ACHN (cell line): ENCODE measurements at places on chromosomes 16 and 17.

DNA sequence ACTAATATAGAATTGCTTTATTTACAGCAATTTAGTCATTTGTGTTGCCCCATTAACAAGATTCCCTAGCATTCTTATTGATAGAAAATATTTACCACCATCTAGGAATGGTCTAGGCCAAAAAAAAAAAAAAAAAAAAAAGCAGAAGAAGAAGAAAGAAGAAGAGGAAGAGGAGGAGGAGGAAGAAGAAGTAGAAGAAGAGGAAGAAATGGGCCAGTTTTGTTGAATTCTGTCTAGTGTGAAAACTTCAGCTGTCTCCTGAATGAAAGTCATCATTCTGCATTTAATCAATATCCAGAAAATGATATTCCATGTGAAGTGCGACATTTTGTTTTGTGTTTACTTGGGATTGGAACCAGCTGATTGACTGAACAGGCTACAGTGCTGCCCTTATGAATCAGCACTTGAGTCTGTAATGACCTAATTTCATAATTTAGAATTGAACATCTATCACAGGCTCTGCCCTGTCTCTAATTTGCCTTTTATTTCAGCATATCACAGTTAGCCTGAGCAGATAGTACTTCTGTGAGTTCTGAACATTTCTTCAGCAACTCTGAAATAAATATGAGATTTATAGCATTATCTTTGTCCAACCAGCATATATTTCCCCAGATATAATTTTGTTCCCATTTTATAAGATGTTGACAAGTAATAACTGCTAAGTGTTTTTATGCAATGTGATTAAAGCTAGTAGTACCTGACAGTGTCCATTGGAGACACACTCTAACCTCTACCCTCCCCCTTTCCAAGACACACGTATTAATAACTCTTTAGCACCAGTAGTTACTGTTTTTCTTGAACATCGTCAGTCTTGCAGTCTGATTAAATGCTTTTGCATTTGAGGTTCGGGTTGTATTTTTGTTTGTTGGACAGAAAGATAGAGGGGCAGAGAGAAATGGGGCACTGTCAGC, 5.9 kb downstream of the ANKFN1 start:
- DNase-seq, result no peak

DNA sequence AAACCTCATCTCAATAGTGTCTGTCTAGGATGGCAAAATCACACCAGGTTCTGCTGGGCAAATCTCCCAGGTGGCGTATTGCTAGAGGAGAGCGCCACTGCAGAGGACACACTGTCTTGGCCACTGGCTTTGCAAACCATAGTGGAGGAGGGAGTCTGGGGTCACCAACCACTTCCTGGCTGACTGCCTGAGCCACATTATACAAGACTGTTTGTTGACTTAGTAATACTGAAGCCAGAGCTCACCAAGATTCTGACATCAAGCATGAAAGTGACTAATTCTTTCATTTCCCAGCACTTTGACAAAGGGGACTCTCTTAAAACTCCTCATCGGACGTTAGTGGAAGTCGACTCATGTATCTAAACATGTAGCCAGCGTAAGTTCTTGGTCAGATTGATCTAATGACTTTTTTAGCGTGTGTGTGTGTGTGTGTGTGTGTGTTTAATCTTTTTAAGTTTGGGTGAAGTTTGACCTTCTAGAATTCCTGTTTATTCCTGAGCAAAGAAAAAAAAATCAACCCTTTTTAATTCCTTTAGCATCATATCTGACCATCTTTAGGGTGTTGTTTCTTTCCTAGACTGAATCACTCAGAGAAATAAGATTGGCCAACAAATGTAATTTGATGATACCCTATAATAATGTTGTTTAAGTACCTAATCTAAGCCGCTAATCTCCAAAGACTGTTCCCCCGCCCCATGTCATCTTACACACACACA, 13.7 kb downstream of the PITPNC1 start:
- DNase-seq, result peak; percentile 58

DNA sequence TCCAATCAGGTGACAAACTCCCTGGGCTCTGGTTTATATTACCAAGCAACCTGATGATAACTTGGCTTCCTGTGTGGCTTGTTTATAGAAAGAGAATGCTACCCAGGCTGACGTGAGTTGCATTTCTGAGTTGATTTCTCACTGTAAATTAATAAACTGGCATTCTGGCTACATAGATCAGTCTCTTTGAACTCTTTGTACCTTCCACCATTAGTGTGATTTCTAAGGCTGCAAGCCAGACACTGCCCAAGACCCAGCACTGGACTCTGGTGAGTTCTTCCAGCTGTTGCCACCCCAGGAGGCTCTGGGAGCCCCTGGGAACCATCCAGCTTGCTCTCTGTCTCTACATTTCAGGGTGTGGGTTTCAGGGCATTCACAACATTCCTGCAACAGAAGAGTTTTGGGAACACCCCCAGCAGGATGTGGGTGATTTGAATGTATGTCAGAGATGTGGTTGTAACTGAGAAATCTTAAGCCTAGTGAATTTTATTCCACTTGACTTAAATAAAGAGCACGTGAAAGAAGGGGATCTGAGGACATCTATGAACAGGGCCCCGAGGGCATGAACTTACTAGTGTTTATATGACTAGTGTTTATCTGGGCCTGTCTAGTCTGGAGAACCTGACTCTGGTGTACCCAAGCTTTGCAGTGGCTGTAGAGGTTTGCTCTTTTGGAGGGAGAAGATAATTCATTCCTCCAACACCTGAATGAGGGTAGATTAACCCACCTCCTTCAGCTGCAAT, 30.3 kb upstream of the LRRC37A start:
- DNase-seq, result peak; percentile 32

DNA sequence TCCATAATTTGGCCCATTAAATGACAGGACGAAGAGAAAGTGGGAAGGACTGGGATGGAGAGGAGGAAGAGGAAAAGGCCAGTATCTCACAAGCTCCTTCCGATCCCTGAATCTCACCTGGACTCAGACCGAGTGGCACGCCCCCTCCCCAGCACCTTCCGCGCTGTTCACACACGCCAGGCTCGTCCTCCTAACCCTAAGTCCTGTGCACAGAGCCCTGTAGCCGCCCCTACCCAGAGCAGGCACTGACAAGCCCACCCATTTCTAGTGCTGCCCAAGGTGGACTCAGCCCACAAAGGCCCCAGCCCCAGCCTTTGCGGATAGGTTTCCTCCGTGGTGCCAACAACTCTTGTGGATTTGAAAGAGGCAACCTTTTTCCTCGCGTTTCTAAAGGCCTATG, 9.2 kb downstream of the HS3ST3B1 start:
- no peak for DNase-seq

GRCh38 chr16:80462917-80463316, 77.9 kb upstream of the DYNLRB2 start:
- DNase-seq, result no peak

GRCh38 chr17:65811043-65811442, 249.6 kb upstream of the AXIN2 start:
- no peak for DNase-seq

GRCh38 chr16:2848933-2849725, 8.8 kb downstream of the PRSS22 start:
- DNase-seq, result no peak

DNA sequence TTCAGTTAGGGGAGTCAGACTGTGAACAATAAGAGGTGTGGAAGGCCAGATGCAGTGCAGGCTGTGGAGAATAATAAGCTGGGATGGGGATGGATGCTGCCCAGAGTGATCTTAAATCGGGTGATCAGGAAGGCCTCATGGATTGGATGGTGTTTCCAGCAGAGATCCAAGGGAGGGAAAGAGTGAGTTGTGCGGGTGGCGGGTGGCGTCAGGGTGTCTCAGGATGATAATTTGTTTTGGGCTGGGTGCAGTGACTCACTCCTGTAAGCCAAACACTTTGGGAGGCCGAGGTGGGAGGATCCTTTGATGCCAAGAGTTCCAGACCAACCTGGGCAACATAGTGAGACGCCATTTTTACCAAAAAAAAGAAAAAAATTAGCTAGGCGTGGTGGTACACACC, 7.9 kb downstream of the CLUAP1 start:
- no peak for DNase-seq

DNA sequence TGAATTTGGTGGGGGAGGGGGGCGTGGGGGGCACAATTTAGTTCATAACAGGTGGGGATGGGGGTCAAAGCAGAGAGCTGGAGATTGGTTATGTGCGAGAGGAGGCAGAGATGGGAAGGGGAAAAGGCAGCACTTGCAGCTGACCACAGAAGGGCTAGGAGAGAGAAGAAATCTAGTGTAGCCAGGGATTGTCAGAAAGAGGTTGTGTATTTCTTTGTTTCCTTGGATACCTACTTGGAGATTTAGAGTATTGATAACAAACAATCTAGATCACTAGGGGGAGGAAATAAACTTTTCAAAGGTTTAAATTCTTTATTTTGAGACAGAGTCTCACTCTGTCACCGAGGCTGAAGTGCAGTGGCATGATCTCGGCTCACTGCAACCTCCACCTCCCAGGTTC, 47.1 kb upstream of the YPEL2 start:
- DNase-seq, result no peak

GRCh38 chr16:20167323-20167722, 93.6 kb upstream of the GPR139 start:
- DNase-seq, result no peak

GRCh38 chr16:19644877-19645276, 73.2 kb downstream of the KNOP1 start:
- DNase-seq, result no peak

DNA sequence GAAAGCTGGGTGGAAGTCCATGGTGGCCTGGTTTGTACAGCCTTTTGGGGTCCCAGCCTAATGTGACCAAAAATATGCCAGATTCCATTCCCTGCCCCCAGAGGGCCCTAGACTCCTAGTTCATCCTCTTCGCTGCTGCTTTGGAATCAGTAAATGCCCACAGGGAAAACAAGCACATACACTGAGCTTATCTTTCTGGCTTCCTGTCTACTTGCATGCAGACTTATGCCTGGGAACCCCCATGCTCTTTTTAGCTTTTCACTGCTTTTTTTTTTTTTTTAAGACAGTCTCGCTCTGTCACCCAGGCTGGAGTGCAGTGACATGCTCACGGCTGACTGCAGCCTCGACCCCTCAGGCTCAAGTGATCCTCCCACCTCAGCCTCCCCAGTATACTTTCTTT, 6.2 kb upstream of the CD300LG start:
- DNase-seq, result peak; percentile 24

- DNase-seq, result peak; percentile 89
Measured at GRCh38 chr16:57648581-57649442, 19.3 kb upstream of the ADGRG3 start.

DNA sequence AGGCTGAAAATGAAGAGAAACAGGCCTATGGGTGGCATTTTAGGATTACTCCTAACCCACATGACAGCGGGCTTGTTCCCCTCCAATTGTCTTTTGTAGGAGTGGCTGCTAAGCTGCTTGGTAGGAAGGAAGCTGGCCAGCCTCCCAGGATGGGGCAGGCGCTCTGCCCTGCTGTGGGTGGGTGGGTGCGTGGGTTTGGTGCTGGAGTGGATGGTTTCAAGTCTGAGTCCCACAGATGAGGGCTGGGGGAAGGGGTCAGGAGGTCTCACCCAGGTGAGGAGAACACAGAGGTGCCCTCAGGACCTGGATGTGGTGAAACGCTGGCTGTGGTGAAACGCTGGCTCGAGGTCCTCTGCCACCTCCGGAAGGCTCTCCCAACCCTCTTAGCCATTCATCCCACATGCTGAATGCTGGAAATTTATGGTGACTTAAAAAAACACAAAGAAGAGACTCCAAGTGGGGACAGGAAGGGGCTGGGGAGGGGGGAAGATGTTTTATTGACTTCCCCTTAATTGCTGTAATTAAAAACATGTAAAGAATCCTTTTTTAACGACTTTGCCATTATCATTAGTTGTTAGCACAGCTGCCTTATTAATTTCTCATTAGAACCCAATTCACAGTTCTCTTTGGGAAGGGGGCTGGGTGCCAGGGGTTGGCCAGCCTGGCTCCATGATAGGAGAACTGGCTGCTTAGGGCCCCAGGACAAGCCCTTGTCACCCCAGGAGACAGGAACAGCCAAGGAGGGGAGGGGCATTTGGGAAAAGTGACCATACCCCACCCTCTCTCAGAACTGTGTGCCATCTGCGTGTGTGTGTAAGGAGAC, 153.5 kb upstream of the CDC42EP4 start:
- DNase-seq, result no peak

DNA sequence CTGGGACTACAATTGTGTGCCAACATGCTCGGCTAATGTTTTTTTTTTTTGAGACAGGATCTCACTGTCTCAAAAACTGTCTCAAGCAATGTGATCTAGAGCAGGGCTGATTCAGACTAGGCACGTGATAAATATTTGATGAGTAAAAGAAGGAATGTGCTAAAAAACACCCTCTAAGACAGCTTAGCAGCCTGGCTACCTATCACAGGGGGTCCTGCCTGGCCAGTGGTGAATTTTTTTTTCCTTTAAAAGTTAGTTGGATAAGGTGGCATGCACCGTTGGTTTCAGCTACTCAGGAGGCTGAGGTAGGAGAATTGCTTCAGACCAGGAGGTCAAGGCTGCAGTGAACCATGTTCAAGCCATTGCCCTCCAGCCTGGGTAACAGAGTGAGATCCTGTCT, 14.8 kb upstream of the GPATCH8 start:
- peak; percentile 35 for DNase-seq

- DNase-seq, result no peak
Measured at GRCh38 chr17:34177642-34178041, 77.4 kb upstream of the CCL2 start.

DNA sequence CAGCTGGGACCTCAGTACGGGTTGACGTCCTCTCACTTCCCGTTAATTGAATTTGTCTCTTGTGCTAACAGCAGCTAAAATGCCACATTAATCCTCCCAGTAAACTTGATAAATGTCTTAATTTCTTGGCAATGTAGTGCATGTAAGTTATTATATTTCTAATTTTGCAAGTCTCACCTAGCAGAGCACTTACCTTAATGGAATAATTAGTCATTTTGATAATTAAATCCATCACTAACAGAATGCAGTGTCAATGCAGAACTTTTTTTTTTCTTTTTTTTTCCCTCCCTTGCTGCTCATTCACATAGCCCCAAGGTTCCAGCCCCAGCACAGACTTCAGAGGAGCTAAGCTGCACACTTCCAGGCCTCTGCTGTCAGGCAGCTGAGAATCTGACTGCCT, 376.5 kb downstream of the RBFOX1 start:
- DNase-seq, result no peak

DNA sequence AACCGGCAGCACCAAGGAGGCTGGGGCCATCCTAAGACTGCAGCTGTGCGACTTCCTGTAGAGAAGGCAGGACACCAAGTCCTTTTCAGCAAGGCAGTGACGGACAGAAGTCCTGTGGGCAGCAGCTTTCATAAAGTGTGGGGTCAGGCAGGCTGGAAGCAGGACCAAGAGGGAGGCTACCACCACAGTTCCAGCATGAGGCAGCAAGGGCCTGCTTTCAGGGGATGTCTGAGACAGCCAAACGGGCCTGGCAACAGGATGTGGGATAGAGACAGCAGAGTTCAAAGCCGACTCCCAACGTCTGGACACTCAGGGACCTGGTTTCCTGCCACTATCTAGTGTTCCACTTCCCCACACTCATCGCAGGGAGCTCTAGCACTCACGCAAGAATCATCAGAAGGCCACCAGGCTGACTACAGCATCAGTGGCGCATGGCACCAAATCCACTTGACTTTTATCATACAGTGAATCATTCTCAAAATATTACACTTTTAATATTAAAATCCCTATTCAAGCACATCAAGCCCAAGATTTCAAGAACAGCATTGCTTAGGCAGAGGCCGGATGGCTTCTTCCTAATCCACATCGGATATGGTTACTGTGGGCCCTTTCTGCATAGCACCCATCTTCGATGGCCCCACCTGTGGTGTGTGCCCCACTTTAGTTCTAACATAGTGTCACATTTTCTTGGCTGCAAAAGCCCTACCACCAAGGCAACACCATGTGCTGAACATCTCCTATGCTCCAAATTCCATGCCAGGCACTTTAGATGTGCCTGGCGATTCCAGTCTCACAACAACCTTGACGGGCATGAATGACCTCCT, 5.2 kb downstream of the USP7 start:
- peak; percentile 11 for DNase-seq

GRCh38 chr16:24717411-24717810, 12.0 kb upstream of the TNRC6A start:
- no peak for DNase-seq
